ENCODE measurements at places on chromosomes 3 and 15.

GRCh38 chr3:100184948-100185570, 70.8 kb upstream of the FILIP1L start:
- DNase-seq, result peak; percentile 25

DNA sequence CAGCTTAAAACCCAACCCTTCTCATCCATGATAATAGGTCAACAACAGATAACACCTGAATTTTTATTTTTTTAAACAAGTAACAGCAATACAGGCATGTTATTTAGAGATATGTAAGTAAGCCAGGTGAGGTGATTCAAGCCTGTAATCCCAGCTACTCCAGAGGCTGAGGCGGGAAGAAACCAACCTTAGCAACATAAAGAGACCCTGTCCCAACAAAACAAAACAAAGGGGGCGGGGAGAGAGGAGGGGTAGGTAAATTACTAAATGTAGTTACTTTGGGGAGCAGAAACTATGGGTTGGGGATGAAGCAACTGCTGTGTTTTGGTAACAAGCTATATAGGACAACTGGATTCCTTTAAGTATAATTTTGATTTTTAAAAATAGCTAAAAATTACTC, 47.0 kb downstream of the GNB4 start:
- DNase-seq, result no peak

DNA sequence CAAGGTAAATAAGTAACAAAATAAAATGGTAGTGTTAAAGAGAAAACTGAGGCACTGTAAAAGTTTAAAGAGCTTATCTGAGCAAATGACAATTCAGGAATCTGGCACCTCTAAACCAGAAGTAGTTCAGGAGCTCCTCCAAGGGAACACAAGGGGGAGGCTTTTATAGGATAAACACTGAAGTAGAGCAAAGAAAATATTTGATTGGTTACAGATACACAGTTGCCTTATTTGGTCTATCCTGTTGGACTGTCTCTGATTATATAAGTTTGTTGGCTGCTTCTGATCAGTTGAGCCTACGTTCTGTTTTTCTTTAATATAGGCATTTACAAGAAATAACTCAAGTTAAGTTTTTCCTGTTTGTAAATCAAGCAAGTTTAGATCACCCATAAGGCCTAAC, 146.9 kb downstream of the ERC2 start:
- no peak for DNase-seq

- no peak for DNase-seq
These were observed 2.9 kb downstream of the NGRN start for GRCh38 chr15:90268415-90268814.
